ENCODE measurements at places on chromosomes 11 and 22. TPM values are rescaled to one million over a fixed set of nuclear protein-coding genes. Genes with fewer than 3 reads are reported as not detected.

The SCUBE1 gene
- total RNA-seq, result 1.7 TPM

DNA sequence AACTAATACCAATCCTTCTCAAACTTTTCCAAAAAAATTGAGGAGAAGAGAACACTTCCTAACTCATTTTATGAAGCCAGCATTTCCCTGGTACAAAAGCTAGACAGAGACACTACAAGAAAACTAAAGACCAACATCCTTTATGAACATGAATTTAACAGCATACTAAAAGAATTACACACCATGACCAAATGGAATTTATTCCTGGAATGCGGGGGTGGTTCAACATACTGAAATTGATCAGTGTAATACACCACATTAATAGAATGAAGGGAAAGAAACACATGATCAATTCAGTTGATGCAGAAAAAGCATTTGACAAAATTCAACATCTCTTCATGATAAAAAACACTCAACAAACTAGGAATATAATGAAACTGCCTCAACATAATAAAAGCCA is 148.1 kb downstream of the WNT7B start:
- H3K4me1 ChIP-seq, result no peaks in the 10 kb centered on the region
- no peak overlapping the region for H3K4me3 ChIP-seq
- no peak for DNase-seq
- no peaks in the 10 kb centered on the region for H3K27me3 ChIP-seq
- no peak overlapping the region for H3K27ac ChIP-seq

- no peaks in the 10 kb centered on the region for H3K36me3 ChIP-seq
- no peak overlapping the region for H3K27ac ChIP-seq
- no peak overlapping the region for H3K4me3 ChIP-seq
- no peak for DNase-seq
- H3K4me1 ChIP-seq, result no peaks in the 10 kb centered on the region
Observed at GRCh38 chr11:72048766-72049460, 31.4 kb downstream of the NUMA1 start.

The MPZL2 gene
- 114 TPM for total RNA-seq

- no peaks in the 10 kb centered on the region for H3K27me3 ChIP-seq
- H3K4me1 ChIP-seq, result no peaks in the 10 kb centered on the region
- DNase-seq, result no peak
- H3K4me3 ChIP-seq, result no peak overlapping the region
- H3K27ac ChIP-seq, result no peak overlapping the region
Observed at GRCh38 chr11:41400819-41401382, 58.6 kb downstream of the LRRC4C start.

- no peak overlapping the region for H3K27ac ChIP-seq
- H3K27me3 ChIP-seq, result no peaks in the 10 kb centered on the region
- no peak overlapping the region for H3K4me3 ChIP-seq
Observed at GRCh38 chr11:128339792-128340191, 247.6 kb downstream of the ETS1 start.
